IMR-90 (cell line): ENCODE measurements at places on chromosomes 3 and 15. TPM values are rescaled to one million over a fixed set of nuclear protein-coding genes. Genes with fewer than 3 reads are reported as not detected.

RAD18 gene
- total RNA-seq, result 17.2 and 22.2 TPM in 2 replicates

FOXB1 gene
- total RNA-seq, result not detected in 2 replicates

HTR3E gene
- not detected in 2 replicates for total RNA-seq

DNA sequence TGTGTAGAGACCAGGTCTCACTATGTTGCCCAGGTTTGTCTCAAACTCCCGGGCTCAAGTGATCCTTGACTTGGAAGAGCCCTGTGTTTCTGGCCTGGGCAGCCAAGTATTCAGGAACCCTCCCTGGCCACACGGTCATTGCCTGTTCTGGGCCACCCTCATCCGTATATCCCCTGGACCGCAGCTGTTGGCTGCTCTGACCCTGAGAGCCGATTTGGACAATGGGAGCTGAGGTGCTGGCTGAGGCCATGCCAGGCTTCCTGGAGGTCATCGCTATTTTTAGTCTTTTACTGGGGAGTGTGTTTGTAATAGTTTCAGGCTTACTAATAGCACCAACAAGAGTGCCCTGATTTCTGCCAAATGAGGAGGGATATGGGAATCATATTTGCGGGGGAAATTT, 60.7 kb downstream of the ADAMTS7 start:
- DNase-seq, result no peak

DNA sequence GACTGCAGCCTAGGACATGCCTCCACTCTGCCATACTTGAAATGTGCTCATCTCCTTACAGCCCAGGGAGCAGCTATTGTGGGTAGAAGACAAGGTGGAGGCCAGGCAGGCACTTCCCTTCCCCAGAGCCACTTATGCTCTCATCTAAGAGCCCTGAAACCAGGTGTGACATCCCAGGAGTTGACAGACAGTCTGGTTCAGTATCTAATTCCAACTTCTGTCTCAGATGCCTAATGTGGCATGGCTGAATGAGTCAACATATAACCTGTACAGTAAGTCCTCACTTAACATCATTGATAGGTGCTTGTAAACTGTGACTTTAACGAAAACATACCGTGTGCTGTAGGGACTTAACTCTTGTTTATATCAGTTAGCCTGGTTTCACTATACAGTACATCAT, 1.2 kb upstream of the CAPN3 start:
- DNase-seq, result no peak

DNA sequence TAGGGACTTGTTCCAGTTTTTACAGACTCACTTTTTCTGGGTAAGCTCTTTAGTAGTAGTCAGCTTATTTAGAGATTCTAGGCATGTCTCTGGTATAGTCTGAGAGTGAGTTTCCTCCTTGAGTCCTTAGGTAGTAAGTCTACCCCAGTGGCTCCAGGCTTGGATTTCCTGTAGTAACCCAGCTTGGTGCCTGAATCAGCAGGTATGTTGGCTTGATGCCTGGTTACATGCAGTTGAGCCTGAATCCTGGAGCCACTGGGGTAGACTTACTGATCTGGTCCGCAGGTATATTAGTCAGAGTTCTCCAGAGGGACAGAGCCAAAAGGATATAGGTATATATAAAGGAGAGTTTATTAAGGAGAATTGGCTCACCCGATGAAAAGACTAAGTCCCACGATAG, 85.8 kb upstream of the RBMS3 start:
- peak; percentile 67 for DNase-seq

DNA sequence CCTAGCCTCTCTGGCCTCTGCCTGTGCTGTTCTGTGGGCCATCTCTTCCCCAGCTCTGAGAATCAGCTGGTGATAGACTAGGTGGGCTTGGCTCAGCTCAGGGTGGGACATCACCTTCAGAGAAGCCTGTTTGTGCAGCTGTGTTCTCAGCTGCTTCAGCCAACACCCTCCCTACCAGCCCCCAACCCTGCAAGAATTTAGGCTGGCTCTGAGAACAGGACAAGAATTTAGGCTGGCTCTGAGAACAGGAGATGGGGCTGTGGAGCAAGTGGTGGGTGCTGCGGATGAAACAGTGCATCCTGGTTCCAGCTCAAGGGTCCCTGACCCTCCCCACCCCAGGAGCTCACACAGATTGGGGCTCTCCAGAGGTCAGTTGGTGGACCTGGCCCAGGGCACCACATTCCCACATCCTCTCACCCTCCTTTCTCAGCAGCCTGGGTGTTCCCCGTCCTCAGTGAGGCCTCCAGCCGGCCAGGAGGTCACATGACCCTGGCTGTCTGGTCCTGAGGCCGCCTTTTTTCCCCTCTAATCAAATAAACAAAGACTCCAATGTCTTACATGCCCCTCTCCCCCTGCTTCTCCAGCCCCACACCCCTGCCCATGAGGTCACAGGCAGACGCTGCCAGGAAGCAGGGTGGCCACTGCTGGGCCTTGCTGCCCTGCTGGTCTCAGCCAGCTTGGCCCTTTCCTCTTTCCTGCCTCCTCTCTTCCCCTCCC, 14.9 kb downstream of the PLEKHO2 start:
- DNase-seq, result peak; percentile 80

DNA sequence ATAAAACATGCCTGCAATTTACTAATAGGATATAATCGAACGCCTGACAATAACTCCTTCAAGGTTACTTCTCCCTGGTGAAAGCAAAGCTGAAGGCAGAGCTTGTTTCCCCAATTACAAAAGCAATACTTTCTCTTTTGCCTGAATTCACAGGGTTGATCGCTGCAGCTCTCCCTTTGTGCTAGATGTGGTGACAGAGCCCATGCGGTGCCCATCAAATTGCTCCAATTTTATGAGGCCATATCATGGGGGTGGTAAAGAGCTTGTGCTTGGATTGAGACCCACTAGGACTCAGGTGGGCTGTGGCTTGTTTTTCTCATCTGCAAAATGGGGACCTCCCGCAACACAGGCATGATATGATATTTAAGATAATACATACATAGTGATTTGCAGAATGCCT, 143.4 kb downstream of the GREM1 start:
- DNase-seq, result no peak

DNA sequence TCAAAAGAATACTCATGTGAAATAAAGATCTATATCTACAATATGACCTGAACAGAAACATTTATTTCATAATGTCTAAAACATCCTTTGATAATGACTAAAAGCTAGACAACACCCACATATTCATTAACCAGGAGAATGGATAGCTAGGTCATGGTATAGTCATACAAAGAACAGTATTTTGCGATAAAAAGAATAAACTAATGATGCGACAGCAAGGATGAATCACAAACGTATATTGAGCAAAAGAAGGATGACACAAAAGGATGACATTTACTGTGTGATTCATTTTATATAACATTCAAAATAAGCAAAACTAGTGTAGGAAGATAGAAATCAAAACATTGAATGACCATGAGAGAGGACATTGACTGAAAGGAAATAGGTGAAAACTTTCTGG, 1233.1 kb downstream of the OTOL1 start:
- DNase-seq, result peak; percentile 76

DNA sequence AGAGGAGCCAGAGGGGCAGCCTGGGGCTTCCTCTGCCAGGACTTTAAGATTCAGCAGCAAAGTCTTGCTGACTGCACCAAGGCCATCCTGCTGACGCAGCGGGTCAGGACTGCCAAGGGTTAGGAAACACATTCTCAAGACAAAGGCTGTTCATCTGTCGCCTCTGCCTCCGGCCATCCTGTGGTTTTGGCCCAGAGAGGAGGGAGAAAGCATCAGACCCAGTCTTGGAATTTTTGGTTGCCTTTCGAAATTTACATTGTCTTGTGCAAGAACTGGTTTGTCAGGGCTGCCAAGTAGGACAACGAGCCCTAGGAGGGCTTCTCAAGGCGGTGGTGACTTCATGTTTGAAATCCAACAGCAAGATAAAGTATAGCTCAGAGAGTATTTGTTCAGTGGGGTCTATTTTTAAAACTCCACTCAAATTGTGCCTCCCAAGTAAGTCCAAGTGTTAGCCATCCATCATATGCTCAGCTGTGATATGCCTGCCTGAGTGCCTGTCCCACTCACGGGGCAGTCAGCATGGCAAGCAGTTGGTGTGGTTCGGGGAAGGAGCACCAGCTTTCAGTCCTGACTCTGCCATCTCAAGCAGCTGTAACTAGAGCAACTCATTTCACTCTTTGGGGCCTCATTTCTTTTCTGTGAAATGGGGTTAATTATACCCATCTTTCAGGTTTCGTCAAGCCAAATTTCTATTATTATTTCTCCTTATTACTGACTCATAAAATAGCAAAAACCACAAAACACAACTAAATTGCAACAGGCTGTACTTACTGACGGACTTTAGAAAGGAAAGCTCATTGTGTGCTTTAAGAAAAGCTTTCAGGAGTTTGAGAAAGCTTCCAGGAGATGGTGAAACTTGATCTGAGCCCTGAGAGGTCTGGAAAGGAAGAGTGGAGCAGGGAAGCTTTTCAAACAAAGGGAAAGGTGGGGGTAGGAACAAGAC, 42.4 kb upstream of the RHO start:
- DNase-seq, result peak; percentile 94
